Left ventricle myocardium superior (tissue), 1 donor: ENCODE measurements at places on chromosomes 1 and 21.
A peak's percentile ranks its signal among the peaks of the same experiment; 100 is the strongest.

GRCh38 chr1:223219846-223220610, 77.0 kb upstream of the TLR5 start:
- no peak for DNase-seq

- DNase-seq: peak; percentile 66
Measured at GRCh38 chr1:111880881-111881837, 108.3 kb downstream of the KCND3 start.

DNA sequence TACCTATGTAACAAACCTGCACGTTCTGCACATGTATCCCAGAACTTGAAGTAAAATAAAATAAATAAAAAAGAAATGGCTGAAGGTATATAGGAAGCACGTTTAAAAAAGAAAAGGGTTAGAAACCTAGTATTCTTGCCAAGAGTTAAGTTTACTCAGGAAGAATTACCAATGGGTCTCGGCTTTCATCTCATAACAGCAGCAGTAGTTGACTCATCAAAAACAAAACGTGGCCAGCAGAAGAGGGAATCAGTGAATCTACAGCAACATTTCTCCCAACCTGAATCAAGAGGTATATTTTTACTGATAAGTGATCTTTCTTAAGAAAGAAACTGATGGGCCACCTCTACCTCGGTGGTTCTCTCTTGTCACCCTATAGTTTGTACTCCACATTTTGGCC, 340.3 kb downstream of the BRINP2 start:
- DNase-seq: no peak

DNA sequence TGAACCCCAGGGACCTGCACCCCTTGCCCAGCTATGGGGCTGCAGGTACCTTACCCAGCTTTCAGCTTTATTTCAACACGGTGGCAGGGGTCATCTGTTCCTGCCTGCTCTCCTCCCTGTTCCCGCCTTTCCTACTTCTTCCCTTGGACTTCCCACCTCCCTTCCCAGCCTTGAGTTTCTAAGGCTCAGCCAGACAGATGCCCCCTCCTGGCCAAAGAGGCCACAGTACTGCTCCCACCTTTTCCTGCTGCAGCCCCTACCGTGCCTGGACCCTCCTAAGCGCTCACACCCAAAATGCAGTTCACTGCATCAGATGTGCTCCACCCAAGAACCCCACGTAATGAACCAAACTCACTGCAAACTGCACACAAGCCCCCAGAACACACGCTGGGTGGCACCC, 7.7 kb downstream of the NOC2L start:
- no peak for DNase-seq

- DNase-seq: peak; percentile 59
Measured at GRCh38 chr1:198205016-198205684, 48.4 kb downstream of the NEK7 start.

GRCh38 chr1:107139833-107140702, 771 bp upstream of the NTNG1 start:
- peak; percentile 19 for DNase-seq

DNA sequence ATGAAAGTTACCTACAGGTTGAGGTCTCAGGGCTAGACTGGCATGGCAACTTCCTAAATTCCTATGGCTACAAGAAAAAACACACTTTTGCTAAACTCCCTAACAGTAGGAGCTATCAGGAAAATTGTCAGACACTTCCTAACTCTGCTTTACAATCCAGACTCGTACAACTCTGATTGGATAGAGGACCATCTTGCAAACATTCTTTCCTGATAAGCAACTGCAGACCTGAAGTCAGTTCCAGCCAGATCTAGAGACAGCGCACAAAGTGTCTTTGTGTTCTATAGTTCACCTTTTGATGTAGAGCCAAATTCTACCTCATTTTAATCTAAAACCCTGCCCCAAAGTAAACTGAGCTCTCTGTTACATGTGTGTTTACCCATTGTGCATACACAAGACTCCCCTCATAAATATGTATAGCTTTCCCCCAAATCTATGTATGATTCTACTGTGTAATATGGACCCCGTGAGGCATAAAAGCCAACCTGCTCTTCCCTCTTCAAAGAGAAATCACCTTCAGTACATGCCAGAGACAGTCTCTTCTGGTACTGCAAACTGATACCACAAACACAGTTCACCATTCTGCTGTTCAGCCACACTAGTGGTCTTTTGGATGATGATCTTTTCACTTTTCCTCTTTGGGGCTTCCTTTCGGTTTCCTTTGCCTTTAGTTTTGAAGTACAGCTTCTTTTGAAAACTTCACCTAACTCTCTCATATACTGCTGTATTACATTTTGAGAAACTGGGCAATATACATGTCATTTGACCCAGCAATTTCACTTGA, 21.7 kb downstream of the ZP4 start:
- DNase-seq: no peak

DNA sequence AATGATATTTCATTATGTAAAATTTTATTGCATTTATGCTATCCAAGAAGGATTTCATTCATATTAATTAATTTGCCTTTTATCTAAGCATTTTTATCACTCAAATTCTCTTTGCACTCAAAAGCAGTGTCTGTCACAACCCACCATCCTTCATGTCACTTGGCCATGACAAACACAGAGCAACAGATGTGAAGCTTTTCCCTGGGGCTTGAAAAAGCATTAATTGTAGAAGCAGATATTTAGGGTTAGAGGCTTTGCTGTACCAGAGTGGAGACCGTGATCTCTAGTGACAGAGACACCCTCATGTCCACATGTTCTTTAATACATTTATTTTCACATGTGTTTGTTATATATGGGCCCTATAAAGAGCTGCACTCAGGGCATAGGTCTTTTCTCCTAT, 230.5 kb downstream of the SPATA17 start:
- DNase-seq: no peak

DNA sequence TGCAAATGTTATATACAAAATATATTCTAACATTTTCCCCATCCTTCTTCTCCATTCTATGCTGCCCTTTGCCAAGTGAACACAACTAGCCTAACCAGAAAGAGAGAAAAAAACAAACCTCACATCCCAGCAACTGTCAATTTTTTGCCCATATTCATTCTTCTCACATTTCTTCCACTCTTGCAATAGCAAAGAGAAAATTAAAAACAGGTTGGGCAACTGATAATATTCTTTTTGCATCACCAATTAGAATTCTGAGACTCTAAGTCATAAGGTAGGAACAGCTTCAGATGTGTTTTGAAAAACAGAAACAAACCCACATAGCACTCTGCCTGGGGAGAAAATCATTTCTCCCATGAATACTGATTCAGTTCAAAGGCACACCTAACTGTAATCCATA, 25.2 kb upstream of the EXO1 start:
- no peak for DNase-seq

- peak; percentile 88 for DNase-seq
Measured at GRCh38 chr1:244969355-244970235, 105.3 kb upstream of the HNRNPU start.

- DNase-seq: no peak
Measured at GRCh38 chr1:175768610-175769009, 25.2 kb upstream of the TNR start.

- DNase-seq: no peak
Measured at GRCh38 chr1:152519851-152520250, 5.6 kb downstream of the CRCT1 start.

- no peak for DNase-seq
Measured at GRCh38 chr1:53693339-53693738, 45.6 kb downstream of the GLIS1 start.

- no peak for DNase-seq
Measured at GRCh38 chr1:47547753-47548573, 110.1 kb downstream of the FOXD2 start.
